Hepatic stellate cell (primary cell): ENCODE measurements at places on chromosomes 13 and 19.

- peak; percentile 54 for DNase-seq
Observed at GRCh38 chr13:28636677-28637317, 22.1 kb upstream of the POMP start.

DNA sequence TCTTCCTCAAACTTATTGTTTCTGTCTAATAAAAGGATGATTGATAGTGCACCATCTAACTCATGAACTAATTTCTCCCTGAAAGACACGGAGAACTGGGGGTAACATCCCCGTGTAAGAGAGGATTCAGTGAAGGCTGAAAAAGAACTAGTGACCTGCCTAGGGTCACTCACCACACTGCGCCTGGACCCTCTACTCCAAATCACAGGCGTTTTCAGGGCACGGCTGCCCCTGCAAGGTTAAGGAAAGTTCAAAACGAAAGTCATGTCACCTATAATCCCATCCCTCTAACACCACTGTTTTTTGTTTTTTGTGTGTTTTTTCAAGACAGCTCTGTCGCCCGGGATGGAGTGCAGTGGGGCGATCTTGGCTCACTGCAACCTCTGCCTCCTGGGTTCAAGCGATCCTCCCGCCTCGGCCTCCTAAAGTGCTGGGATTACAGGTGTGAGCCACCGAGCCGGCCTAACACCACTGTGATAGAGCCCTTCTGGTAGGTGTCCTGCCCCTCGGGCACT is 8.7 kb downstream of the URAD start:
- no peak for DNase-seq

GRCh38 chr19:51784922-51785690 is 9.9 kb upstream of the FPR3 start:
- peak; percentile 34 for DNase-seq

DNA sequence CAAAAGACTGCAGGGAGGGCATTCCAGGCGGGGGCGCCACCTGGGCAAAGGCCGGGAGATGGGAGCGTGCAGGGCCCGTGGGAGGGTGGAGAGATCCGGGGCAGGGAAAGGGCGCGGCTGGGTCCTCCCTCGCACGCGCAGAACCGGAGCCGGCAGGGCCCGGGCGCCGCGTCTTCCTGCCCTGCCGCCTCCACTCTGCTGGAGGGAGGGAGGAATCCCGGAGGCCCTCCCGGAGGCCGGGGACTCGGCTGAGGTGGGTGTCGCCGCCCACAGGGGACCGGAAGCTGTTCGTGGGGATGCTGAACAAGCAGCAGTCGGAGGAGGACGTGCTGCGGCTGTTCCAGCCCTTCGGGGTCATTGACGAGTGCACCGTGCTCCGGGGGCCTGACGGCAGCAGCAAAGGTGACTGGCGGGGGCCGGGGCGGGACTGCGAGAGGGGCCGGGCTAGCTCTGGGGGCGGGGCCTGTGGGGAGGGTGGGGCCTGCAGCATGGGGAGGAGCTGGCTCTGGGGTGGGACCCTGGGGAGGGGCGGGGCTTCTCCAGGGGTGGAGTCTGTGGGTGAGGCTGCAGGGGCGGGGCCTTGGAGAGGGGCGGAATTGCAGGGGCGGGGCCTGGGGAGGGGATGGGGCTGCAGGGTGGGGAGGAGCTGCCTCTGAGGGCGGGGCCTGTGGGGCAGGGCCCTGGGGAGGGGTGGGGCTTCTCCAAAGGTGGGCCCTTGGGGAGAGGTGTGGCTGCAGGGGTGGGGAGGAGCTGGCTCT is 51.3 kb downstream of the CELF5 start:
- DNase-seq = peak; percentile 97

DNA sequence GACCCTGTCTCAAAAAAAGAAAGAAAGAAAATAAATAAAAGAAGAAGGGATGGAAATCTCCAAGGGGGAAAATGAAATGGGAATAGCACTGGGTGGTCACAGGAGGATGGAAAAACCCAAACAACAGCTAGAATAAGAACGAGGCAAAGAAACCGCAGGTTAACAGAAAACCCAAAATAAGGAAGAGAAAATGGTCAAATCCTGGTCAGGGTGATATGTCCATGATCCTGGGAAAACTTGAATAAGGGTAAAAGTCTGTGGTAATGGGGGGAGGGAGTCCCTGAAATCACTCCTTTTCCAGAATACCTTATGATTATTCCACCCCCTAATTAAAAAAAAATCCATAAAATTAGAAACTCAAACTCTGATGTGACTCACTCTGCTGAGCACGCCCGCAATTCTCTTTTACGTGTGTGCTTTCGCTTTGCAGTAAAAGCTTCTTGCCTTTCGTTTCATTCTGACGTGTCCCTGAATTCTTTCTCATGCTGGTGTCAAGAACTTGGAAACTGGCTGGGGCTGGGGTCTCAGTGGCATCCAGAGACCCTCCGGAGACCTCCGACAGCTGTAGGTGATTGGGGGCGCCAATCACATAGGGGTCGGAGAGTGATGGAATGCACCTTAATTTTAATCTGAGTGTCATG is 4.3 kb upstream of the NAXD start:
- no peak for DNase-seq

DNA sequence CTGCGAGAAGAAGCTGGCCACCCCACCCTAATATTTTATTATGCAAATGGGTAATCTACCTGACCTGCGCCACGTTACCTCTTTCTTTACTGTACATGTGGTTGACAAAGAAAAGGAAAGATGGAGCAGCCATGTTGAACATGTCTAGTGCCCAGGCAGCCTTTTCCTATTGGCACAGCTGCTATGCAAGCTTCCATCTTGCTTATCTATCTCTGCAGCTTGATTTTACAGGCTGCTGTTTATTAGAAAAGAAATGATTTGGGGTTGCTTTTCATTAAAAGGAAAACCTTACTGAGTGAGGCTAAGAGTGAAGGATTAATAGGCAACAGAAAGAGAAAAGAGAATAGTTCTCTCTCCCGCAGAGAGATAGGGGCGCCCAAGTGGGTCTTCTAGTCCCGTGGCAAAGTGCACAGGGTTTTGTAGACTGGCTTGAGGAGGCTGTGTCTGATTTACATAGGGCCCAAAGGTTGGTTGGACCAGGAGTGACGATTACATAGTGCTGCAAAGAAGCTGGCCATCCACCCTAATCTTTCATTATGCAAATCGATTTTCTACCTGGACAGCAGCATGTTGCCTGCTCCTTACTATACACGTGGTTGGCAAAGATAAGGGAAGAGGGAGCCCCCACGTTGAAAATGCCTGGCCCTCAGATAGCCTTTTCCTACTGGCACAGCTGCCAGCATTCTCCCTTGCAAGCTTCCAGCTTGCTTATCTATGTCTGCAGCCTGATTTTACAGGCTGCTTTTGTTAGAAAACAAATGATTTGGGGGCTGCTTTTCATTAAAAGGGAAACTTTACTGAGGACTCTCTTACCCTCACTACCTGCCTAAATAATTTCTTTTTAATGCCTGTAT is 28.3 kb downstream of the OR10H4 start:
- DNase-seq = no peak

- DNase-seq = no peak
Observed at GRCh38 chr19:38977445-38978325, 2.1 kb upstream of the FBXO17 start.

DNA sequence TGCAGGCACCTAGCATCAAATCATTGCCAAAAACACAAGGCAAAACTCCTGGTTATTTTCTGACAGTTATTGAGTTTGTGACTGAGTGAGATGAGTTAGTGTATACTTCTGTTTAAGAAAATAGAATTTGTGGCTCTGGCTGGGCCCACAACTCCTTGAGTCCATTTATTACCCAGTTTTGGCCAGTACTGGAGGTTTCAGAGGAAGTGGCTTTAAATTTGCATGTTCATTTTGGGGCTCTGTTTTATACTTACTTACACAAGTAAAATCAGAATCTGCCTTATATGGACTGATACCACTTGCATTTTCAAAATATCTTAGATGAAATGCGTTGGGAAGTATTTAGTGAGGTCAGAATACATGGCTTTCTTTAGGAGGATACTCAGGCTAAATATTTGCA is 29.0 kb downstream of the TNFSF11 start:
- DNase-seq = no peak

DNA sequence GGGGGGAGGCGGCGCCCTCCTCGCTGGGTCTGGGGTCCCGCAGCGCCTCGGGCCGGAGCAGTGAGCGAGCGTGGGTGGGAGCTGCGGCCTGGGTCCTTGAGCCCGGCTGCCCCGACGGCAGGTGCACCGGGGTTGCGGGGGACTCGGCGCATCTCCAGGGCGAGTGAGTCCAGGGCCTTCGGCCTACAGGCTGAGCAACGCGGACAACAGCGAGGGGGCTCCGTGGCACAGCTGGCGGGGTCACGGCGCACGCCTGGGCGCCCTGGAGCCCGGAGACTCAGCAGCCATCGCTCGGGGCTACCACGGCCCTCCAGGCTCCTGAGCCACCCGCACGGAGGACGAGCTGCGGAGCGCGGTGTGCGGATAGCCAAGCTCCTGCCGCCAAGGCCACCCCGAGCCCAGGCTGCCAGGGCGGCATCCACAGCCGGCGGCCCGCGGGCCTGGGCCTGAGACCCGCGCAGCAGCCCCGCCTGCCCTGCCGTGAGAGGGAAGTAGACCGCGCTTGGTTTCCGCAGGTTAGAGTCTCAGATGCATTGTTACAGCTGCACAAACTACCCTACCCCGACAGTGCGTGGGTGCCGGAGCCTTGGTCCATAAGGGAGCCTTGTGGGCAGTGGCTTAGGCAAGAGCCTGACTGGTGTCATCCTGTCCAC is 253.9 kb upstream of the SGCG start:
- DNase-seq = no peak

DNA sequence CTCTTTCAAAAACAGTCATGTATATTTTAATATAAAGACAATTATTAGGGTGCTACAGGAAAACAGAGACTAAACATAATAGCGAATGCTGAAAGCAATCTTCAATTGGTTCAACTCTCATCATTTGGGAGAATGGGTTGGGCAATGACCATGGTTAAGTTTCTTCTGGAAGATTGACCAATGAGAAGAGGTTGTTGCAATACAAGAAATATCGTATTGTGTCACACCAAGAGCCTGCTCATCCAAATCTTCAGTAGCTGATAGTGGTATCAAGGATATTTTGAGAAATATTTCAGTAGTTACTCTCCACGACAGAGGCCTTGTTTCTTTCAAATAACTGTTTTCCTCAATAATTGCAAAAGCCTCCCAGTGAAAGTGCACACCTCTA is 83.0 kb upstream of the FNDC3A start:
- no peak for DNase-seq

DNA sequence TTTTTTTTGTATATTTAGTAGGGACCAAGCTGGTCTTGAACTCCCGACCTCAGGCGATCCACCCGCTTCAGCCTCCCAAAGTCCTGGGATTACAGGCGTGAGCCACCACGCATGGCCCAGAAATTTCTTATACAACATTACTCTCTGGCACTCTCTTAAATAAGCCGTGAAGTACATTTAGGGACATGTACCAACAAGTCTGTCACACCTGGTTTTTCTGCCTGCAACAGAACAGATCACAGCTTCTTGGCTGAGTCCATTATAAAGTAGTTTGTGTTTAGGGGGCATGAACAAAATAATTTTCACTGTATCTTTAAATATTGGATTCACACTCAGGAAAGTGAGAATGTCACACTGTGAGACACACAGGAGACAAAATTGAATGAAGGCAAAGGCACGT is 1567.3 kb downstream of the SLITRK5 start:
- DNase-seq = no peak

DNA sequence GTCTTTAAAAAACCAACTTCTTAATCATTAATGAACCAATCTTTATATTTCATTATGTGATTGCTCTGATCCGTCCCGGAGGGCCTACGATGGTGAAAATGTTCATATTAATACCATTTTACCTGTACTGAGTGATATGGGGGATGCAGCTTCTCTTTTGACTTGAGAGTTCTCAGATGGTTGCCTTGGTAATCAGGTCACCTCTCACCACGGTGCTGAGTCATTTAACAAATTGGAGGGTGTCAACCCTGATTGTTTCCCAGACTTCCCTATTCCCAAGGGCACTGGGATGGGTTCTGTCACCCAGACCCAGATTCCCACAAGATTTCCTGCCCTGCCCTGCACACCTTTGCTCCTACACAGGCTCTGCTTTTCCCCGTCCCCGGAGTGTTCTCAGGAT is 128.5 kb upstream of the TMTC4 start:
- no peak for DNase-seq

DNA sequence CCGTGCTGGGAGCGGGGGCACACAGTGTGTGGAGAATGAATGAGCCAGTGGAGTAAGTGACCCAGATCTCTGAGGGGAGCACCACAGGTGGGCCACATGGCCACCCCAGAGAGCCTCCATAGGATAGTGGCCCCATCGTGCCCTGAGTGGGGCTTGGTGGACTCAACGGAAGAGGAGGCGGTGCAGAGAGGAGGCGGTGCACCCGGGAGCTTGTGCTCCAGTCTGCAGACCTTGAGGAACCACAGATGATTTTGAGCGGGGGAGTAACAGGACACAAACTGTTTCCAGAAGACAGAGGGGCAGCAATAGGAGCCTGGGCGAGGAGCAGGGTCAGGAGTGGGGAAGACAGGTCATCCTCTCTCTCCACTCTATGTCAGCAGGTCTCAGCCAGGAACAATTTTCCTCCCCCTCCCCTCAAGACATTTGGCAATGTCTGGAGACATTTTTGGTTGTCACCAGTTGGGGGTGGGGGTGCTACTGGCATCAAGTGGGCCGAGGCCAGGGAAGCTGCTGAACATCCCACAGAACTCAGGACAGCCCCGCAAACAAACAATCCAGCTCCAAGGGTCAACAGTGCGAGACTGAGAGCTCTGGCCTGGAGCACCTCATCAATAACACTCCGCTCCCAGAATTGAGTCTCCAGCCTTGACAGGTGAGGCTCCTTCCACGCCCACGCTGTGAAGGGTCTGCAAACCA is 182.2 kb downstream of the USP12 start:
- DNase-seq = no peak

- DNase-seq = no peak
Observed at GRCh38 chr13:107374038-107374437, 806.1 kb upstream of the ARGLU1 start.

GRCh38 chr19:1837625-1838105 is 10.6 kb downstream of the REXO1 start:
- DNase-seq = peak; percentile 87

DNA sequence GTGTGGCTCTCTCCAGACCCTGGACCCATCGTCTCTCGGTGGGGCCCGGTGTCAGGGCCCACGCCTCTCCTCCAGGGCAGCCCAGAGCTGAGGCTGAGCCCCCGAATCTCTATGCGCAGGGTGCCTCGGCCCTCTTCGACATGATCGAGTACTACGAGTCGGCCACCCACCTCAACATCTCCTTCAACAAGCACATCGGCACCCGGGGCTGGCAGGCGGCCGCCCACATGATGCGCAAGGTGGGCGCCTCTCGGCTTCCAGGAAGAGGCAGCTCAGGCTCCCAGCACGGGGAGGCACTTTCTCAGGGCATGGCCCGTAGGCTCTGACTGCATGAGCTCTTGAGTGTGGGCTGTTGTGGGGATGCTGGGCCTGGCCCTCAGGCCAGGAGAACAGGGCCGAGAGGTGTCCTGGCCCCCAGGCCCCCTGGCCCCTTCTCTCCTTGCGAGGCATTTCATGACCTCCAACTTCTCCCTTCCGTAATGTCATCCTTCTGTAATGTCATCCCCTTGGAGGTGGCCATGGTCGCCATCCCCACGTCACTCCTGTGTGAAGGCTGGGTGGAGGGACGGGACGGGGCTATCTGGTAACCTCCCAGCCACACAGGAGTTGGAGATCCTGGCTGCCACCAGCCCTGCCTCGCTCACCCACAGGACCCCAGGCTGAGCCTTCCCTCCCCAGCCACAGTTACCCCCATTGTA is 19.4 kb downstream of the NKPD1 start:
- no peak for DNase-seq

GRCh38 chr13:75579529-75579928 is 29.9 kb downstream of the UCHL3 start:
- no peak for DNase-seq
